ENCODE measurements at places on chromosomes 7 and 10.

- no peak for DNase-seq
Observed at GRCh38 chr7:121138262-121138933, 149.9 kb downstream of the CPED1 start.

GRCh38 chr10:29344073-29344820 is 55.4 kb downstream of the LYZL1 start:
- DNase-seq = no peak

- no peak for DNase-seq
Observed at GRCh38 chr10:44316187-44316921, 68.5 kb downstream of the CXCL12 start.

GRCh38 chr7:2497500-2498336 is 21.5 kb upstream of the GRIFIN start:
- DNase-seq = no peak

- DNase-seq = no peak
Observed at GRCh38 chr10:72108830-72109635, 20.7 kb upstream of the SPOCK2 start.

DNA sequence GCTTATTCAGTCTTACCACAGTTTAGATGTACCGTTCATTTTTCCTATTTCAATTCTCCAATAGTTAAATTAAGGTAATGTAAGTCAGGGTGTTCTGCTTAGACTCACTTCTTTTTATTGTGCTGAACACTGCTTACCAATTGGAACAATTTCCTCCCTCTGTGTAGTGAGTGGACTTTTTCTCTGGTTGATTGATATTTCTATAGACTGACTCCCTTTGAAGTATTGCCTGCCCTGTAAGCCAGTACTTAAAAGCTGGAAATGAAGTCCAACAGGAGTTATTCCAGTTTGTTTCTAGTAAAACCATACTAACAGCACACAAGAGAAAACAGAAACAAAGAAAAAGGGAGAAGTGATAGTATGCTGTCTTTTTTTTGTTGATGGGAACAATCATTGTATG is 1674.9 kb downstream of the REEP3 start:
- DNase-seq = no peak

DNA sequence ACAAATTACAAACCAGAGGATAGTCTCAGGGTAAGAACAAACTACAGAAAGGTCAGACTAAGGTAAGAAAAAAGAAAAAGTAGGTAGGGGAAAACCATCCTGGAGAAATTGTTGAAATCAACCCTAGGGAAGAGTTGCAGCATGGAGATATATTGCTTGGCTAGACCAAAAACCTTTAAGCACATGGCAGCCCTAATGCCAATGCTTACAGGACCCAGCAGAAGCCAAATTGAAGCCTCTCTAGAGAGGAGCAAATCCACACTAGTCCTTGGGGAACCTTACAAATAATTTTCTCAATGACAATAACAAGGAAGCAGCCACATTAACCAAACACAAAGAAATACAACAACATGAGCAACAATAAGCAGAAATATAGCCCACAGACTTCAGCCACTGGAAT is 81.9 kb downstream of the CNOT4 start:
- DNase-seq = no peak

GRCh38 chr10:62473241-62473640 is 99.1 kb downstream of the ZNF365 start:
- no peak for DNase-seq

DNA sequence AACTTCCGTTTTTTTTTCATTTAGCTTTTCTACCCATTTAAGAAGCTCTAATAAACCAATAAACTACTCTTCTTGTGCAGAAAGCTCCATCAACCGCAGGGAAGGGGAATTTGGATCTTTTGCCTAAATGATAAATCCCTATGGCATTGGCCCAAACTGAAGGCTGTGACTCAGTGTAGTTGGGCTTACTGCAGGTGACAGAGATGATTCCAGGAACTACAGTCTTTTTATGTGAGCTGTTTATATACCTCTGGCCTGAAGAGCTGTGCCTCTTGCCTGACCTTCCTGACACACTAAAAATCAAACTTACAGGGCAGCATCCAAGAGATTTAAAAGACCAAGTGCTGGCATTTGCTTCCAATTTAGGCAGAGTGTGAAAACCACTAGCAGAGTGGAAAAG is 25.2 kb downstream of the ABCB1 start:
- no peak for DNase-seq

DNA sequence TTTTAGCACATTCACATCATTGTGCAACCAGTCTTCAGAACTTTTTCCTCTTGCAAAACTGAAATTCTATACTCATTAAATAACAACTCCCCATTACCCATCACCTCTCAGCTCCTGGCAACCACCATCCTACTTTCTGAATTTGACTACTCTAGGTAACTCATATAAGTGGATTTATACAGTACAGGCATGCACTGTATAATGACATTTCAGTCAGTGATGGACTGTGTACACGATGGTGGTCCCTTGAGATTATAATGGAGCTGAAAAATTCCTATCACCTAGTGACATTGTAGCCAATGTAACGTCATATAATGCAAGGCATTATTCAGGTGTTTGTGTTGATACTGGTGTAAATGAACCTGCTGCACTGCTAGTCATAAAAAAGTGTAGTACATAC is 60.1 kb downstream of the BTRC start:
- DNase-seq = no peak

DNA sequence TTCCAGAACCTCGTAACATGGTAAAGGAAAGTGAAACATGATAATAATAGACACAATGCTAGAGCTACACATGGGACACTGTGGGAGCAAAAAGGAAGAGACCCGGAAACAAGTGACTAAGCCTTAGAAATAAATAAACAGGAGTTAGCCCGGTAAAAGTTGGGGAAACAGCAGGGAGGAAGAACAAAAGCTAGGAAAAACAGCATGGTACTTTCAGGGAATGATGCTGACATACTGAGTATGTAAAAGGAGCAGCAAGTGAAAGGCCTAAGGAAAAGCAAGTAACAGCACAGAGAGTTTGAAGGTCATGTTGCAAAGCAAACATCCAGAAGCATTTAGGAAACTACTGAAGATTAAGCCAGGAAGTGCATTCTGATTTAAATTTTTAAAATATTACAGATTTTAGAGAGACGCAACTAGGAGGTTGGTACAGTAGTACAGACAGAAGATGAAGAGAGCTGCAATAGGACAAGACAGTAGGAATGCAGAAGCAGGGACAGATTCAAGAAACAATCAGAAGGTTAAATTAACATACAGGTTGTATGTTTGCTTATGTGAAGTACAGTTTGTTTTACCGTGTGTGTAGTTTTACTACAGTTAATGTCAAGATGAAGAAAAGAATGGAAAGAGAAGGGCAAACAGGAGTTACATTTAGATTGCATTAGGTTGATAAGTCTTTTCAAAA is 63.7 kb downstream of the ARHGAP12 start:
- DNase-seq = no peak

DNA sequence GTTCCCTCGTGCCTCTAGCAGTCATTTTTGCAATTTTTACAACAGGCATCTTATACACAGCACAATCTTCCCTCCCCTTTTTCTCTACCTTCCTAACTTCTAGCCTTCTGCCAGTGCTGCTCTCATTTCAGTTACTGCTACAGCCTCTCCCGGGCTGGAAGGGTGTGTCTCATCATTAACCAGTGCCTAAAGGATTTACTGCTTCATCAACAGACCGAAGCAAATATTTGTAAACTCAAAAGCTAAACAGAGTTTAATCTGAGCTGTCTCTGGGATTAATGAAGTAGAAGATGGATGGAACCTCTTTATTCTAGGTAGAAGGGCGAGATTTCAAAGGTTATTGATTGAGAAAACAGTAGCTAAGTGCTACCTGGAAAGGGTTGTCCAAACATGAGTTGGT is 94.3 kb downstream of the PRPF18 start:
- DNase-seq = no peak

- DNase-seq = no peak
Observed at GRCh38 chr7:111183321-111183720, 92.4 kb downstream of the LRRN3 start.

- no peak for DNase-seq
Observed at GRCh38 chr7:23072048-23072447, 33.5 kb upstream of the KLHL7 start.

- no peak for DNase-seq
Observed at GRCh38 chr7:41097501-41097900, 605.4 kb downstream of the INHBA start.
